A549 treated with DMSO at 1 μM for 4 hours (cell line): ENCODE measurements at places on chromosomes 12 and 14. TPM values are rescaled to one million over a fixed set of nuclear protein-coding genes. Genes with fewer than 3 reads are reported as not detected.

Gene KCNK10
- not detected in 5 replicates for total RNA-seq

Gene TCL1A
- not detected in 5 replicates for total RNA-seq

Gene NFATC4
- total RNA-seq: 0.10 to 0.38 TPM (median 0.20 TPM) in 4 of 5 replicates, not detected in the other

Gene RBM19
- 14.3 to 19.3 TPM (median 18.5 TPM) in 5 replicates for total RNA-seq

Gene TESPA1
- total RNA-seq: not detected in 5 replicates

Gene CFAP251
- total RNA-seq: 1.1 to 2.4 TPM (median 1.4 TPM) in 5 replicates
